ENCODE measurements at places on chromosomes 6 and 20.

DNA sequence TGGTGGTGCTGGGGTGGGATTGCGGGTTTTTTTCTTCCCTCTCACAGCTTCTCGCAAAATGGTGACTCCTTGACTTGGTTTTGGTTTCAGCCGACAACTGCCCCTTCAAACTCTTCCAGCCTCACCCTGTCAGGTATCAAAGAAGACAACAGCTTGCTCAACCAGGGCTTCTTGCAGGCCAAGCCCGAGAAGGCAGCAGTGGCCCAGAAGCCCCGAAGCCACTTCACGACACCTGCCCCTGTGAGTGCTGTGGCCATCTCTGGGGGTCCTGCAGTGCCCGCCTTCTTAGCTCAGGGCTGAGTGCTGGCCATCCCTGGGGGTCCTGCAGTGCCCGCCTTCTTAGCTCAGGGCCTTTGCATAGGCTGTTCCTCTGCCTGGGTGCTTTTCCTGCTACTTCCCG is 11.8 kb downstream of the GTSF1L start:
- no peak for DNase-seq

GRCh38 chr6:133290930-133291329 is 49.8 kb downstream of the EYA4 start:
- no peak for DNase-seq

GRCh38 chr20:14441201-14441600 is 103.8 kb upstream of the FLRT3 start:
- DNase-seq = peak; percentile 37

DNA sequence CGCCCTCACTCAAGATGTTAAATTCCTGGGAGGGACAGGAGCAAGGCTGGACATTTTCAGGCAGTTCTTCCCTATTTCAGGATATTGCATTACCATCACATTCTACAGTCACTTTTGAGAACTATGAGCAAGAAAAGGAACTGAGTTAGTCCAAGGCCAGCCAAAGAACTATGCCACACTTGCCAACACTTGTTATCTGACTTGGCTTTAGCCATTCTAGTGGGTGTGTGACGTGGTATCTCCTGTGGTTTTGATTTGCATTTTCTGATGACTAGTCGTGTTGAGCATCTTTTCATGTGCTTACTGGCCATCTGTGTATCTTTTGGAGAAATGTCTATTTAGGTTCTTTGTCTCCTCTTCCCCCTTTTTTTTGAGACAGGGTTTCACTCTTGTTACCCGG is 12.0 kb downstream of the XRN2 start:
- peak; percentile 40 for DNase-seq

GRCh38 chr20:1188347-1188746 is 3.6 kb upstream of the TMEM74B start:
- no peak for DNase-seq

- peak; percentile 66 for DNase-seq
Measured at GRCh38 chr6:44304282-44305199, 8.6 kb downstream of the AARS2 start.

GRCh38 chr20:50561379-50562078 is 51.3 kb downstream of the PTPN1 start:
- DNase-seq = peak; percentile 91

- DNase-seq = no peak
Measured at GRCh38 chr20:23375827-23376226, 13.8 kb downstream of the GZF1 start.

GRCh38 chr6:25010902-25011625 is 75.3 kb upstream of the RIPOR2 start:
- DNase-seq = peak; percentile 47

DNA sequence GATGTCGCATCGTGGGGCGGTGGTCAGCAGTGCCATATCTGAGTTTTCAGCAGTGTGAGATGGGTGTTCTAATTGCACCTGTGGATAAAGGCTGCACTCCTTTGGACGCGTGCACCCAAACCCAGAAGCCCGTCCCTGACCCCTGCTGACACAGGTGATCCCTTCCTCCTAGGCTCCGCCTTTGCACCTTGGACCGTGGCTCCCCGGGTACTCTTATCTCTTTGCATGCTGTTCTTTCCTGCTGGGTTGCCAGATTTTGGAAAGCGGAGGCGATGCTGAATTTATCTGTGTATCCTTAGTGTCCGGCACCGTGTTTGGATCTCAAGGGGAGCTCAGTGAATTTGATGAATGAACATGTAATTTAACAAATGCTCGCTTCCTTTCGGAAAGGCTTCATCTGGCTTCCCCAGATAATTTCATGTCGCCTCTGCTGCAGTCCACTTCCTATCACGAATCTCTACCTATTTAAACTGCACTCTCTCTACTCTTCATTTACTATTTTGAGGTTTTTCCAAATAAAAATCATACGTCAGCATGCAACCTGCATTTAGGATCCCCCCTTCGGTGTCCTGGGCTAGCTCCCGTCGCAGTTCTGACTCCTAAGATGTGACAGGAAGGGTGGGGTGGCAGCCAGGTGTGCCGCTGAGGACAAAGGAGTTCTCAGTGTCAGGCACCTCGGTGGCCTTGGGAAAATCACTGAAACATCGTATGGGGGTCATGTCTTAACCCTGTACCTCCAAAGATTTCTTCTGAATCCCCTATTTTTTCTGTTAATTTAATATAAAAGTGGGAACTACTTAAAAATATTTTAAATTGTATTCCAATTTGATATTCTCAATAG is 753 bp upstream of the PERP start:
- no peak for DNase-seq

DNA sequence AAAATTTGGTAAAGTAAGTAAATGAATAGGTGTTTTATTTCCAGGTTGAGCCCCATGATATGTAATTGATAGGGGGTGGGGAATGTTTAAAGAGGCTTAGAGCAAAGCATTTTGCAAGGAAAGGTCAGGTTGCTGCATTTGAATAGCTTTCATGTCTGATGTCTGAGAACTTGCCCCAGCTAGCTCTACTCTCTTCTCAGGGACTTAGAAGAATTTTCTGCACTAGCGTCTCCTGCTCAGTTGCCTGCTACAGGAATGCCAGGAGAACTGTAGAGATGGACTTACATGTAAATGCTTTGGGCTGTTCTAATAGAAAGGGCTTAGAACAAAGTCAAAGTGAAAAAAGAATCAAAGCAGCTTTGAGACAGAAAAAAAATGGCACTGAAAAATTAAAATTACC is 35.5 kb downstream of the TRMT6 start:
- no peak for DNase-seq

- DNase-seq = no peak
Measured at GRCh38 chr20:42641886-42642285, 547.8 kb downstream of the PTPRT start.

GRCh38 chr20:17957505-17958363 is 10.9 kb downstream of the SNX5 start:
- DNase-seq = no peak

GRCh38 chr6:129643968-129644367 is 66.0 kb downstream of the ARHGAP18 start:
- no peak for DNase-seq

- DNase-seq = no peak
Measured at GRCh38 chr20:62055106-62055861, 10.4 kb downstream of the TAF4 start.

DNA sequence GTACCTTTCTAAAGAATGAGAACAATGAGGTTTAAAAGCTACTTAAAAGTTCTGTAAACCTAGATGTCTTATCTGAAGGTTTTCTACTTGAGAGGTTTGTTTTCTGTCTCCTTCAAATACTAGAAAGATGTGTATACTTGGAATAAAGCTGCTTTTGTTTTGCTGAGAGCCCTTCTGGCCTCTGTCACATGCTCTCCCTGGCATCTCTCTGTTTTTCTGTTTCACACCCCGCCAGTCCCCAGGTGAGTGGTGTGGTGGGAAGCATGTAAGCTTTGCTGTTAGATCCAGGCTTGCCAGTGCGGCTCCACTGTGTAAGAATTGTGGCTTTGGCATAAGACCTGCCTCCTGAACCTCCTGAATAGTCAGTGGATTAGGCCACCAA is 56.8 kb downstream of the SNX9 start:
- no peak for DNase-seq

DNA sequence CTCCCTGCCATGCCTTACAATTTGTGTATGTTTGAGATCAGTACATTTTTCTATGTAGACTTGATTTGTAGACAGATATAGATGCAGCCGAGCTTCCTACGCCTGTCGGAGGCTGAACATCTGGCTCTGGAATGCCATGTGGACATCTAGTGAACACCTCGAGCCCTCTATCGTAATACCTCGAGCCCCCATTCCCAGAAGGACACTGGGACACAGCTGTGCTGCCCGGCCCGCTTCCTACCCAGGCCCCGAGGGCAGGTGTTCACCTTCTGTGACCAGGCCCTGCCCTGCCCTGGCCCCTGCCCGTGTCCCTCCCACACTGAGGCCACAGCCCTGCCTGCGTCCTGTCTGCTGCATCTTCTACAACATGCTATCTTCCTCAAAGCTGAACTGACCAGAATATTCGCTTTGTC is 12.9 kb downstream of the RPS6KA2 start:
- no peak for DNase-seq

- no peak for DNase-seq
Measured at GRCh38 chr6:134472046-134472445, 154.1 kb upstream of the SGK1 start.

GRCh38 chr20:49973981-49974380 is 8.8 kb upstream of the SNAI1 start:
- DNase-seq = no peak

- no peak for DNase-seq
Measured at GRCh38 chr6:158703111-158703836, 53.4 kb downstream of the SYTL3 start.

DNA sequence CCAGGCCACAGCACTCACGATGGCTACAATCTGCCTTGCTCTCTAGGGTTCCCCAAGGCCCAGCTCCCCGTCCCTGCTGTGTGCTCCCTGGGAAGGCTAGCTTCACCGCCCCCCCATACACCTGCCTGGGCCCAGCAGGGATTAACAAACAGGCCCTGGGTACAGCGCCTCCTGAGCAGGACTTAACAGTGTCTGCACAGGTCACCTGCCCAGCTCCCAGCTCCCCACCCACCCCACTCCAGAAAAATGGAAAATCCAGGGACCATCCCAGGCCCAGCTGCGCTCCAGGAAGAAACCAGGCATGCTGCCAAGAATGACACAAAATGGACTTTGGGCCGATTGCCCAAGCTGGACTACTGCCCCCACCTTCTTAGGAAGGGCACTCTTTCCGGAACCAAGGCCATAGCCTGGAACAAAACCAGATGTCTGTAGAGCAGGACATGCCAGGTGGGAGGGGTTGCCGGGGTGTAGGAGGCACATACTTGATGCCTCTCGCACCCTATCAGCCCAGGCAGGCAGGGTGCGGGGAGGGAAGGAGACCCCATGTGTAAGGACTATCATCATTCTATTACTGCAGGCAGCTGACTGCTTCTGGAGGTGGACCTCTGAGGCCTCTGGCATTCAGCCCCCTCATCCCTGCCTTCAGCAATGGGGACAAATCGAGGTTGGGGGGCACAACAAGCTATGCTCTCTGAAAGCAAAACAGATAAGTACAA is 104.9 kb downstream of the SNX5 start:
- no peak for DNase-seq

DNA sequence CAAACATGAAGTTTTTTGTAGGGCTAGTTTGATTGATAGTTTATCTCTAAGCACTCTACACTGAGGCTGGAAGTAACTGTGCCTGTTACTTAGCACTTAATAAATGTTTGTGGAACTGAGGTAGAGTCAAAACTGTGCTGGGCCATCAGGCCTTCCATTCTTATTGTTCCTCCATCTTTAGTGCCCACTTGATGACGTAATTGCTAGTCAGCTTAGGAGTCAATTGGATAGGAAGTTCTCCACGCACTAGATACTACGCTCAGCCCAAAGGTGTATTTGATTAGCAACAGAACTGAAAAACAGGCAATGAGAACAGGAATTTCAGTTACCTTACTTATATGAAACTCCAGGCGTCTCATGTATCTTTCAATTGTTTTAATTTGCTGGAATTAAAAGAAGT is 67.0 kb downstream of the RIPOR2 start:
- no peak for DNase-seq

DNA sequence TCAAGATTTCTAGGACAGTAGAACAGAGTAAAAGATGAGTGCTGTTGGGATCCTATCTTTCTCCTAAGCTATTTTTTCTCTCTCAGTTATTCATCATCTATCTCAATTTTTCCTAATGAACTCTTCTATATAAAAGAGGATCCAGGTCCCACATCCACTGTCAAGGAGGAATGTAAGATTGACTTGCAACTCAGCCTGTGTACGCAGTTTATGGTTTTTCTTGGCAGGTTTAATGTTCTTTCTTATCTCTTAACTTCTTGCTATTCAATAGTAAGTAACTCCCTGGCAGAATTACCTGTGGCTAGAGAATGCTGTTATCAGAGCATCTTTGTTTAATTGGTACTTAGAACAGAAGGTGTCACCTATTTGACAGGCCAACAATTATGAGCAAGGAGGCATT is 60.8 kb downstream of the SLC16A10 start:
- no peak for DNase-seq

GRCh38 chr6:39156801-39157200 is 41.8 kb upstream of the SAYSD1 start:
- no peak for DNase-seq

- peak; percentile 20 for DNase-seq
Measured at GRCh38 chr6:28643017-28643740, 117.5 kb downstream of the GPX5 start.

DNA sequence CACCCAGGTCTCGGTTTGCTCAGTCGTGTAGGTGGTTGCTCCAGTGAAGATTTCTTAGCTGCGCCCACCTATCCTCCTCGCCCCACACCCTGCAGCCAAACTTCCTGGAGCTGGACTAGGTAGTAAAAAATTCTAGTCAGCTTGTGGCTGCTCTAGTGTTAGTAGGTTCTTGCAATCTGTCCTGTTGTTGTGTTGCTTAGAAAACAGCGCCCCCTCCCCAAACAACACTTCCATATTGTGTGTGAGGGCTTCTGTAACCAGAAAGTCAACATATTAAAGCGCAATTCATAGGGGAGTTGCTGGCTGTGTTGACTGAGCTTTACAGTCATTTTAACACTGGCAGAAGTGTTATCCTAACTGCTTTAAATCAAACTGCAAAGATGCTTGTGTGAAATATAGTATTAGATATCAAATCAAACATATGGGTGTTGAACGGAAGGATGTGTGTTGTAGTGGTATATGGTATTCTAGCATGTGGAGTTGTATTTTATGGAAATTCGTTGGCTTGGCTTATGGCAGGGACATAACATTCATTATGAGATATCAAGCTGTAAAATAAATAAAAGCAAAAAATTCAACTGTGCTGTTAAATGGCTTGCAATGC is 122.5 kb downstream of the ARID1B start:
- no peak for DNase-seq

DNA sequence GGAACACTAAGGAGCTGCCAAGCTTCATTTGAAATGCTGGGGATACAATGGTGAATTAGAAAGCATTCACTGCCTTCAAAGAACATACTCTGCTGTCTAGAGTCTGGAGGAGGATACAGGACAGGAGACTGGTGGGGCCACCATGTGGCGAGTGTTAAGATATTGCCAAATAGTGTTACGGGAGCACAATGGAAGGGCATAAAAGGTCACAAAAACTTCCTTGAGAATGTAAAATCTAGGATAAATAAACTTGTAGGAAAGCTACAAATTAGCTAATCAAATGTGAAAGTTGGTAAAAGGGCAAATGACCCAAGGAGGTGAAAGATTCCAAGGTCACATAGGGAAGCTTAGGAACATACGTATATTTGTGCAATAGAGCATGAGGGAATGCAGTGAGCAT is 271.7 kb downstream of the RFPL4B start:
- DNase-seq = peak; percentile 17

- no peak for DNase-seq
Measured at GRCh38 chr6:16140607-16141006, 11.7 kb downstream of the MYLIP start.

GRCh38 chr20:39778847-39779604 is 816.9 kb downstream of the DHX35 start:
- no peak for DNase-seq
